ENCODE measurements at places on chromosomes 16 and 17.

GRCh38 chr16:8402981-8403843 is 187.1 kb downstream of the TMEM114 start:
- DNase-seq = no peak

GRCh38 chr16:10834130-10834529 is 15.5 kb upstream of the TVP23A start:
- no peak for DNase-seq

GRCh38 chr17:67469208-67469980 is 92.3 kb downstream of the PITPNC1 start:
- peak; percentile 45 for DNase-seq

GRCh38 chr16:181565-182021 is 1.3 kb downstream of the HBQ1 start:
- no peak for DNase-seq

GRCh38 chr16:19437280-19437679 is 19.6 kb downstream of the TMC5 start:
- DNase-seq = no peak

- no peak for DNase-seq
Measured at GRCh38 chr16:52499060-52499440, 47.9 kb downstream of the TOX3 start.

DNA sequence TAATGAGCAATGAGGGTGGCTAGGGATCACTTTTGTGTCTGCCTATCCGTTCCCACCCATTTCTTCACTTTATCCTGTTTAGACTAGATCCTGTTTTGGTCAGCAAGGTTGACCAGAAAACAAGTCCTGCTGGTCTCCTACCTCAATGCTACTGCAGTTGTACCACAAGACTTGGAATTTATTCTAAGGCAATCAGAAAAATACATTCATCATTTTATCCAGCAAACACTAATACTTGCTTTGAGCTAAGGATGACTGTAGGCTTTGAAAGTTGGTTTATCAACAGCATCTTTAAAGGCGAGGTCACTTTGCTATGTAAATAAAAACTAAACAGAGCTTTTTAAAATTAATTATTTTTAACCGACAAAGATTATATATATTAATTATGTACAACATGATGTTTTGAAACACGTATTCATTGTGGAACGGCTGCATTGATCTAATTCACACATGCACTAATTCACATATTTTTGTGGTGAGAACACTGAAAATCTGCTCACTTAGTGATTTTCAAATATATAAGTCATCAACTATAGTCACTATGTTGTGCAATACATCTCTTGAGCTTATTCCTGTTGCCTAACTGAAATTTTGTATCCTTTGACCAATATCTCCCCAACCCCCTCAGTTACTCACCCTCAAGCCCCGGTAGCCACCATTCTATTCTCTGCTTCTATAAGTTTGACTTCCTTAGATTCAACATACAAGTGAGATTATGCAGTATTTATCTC is 125.9 kb upstream of the HS3ST3A1 start:
- no peak for DNase-seq

GRCh38 chr16:29154676-29155121 is 169.8 kb downstream of the LAT start:
- no peak for DNase-seq

DNA sequence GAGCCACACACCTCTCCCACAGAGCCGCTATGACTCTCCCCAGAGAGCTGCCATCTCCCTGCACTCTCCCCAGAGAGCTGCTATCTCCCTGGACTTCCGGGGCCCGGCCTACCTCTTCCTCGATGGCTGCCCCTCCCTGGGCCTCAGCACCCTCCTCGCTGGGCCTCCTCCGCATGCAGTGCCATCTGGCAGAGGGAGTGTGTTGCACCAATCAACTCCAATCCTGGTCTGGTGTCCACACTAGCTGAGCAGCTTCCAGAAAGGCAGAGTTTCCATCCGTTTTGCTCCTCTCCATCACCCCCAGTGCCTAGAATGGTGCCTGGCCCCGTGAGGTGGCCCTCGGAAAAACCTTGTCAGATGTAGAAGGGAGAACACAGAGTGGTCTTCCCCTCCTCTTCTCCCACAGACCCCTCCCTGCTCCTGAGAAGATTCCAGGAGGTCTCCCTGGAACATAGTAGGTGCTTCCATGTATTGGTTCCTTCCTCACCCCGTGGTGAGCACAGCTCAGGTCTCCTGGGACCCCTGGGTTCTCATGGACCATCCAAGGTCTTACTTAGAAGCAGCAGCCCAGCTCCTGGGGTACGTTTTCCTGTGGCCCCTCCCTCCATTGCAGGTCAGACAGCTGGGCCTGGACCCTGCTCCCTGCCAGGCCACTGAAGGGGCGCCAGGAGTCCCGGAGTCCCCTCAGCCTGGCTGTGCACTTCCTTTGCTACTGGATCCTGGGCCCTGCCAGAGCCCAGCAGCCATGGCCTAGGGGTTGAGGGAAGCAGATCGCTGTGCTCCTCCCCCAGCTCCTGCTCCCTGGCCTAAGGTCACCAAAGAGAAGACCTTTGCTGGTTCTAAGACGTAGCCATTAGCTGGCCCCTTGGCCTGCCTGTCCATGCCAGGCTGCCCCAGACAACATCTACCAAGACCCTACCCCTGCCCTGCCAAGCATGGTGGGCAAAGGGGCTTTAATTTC is 233.8 kb upstream of the GSE1 start:
- no peak for DNase-seq

DNA sequence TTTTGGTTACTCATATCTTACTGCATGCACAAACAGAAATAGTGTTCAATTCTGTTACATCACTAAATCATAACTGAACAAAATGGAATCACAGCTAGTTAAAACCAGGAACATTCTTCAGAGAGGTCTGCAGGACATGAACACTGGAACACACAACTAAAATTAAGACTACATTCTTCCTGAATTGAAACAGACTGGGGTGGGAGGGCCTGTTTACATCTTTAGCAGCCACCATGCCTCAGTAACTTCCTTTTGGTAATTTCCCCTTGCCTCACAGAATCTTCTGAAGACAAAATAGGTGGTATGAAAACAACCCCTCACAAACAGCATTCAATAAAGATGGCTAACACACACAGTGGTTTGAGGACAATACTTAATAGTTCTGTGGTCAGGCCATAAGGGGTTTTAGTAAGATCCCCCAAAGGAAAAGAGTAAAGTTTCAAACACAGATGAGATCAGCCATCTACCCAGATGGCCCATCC is 6.5 kb downstream of the MARF1 start:
- no peak for DNase-seq

DNA sequence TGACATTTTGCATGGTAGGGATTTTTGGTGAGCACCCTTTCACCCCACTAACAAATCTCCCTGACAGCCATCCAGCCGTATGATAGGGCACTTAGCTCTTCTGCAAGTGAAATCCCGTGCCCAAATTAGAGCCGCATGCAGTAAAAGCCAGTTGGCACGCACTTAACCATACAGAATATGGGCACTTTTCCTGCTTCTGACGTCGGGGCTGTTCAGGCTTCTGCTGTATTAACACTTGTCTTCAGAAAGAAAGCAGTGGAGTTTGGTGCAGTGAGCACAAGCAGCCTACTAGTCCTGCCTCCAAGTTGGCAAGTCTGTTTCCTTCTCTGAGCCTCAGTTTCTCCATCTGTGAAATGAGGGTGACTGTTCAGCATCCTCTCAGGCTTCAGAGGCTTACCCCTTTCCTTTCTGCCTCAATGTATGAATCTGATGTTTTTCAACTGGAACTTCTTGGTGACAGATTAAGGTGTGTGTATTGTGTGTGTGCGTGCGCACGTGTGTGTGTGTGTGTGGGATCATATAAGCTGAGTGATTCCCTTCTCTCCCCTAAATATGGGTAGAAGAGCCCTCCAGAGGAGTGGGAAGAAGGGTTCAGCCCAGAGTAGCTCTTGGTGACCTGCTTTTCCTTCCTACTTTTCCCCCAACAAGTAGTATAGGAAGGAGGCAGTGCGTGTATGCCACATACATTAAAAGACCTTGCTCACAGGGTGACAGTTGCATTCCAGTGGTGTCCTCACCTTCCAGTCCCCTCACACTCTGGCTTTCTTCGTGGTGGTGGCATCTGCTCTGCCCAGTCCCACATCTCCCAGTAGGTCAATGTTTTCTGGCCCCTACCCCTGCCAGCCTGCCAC is 19.0 kb downstream of the IGF2BP1 start:
- DNase-seq = no peak

DNA sequence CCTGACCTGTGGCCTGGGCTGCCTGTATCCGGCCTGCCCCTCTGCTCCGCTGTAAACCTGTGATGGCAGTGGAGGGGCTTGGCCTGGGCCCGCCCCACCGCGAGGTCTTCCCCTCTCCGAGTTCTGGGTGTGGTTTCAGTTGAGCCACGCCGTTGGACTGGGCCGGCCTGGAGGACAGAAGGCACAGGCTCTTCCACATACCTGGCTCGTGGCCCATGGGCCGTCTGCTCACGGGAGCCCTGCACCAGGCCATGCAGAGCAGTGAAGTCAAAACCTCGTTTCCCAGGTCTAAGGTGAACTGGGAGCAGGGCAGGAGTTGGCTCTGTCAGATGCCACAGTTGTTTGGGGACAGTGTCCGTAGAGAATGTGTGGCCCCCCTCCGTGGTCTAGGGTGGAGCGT is 5.6 kb upstream of the RNPS1 start:
- no peak for DNase-seq

DNA sequence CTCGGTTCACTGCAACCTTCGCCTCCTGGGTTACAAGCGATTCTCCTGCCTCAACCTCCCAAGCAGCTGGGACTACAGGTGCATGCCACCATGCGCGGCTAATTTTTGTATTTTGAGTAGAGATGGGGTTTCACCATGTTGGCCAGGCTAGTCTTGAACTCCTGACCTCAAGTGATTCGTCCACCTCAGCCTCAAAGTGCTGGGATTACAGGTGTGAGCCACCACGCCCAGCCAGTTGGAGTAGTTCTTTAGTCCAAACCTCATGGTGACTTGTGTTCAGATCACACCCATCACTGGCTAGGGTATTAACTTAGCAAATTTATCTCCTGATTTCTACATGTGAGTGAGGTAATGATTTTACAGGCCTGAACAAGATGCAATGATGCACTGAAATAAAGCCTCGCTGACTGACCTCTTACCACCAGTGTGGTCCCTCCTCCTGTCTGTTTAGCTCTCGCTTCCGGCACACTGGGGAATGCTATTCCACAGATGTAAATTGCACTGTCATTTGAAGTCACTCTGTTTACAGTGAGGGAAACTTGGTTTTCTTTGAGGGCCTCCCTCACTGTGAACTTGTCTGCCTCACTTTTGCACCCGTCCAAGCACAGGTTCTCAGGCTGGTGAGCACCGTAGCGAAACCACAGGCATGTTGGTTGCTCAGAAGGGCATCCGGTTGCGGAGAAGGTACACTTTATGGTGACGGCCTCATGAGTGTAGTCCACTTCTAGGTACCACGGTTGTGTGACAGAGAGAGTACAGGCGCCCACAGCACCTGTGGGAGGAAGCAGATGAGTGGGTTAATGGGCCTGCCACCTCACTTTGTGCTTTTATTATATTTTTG is 5.5 kb downstream of the IGSF6 start:
- DNase-seq = peak; percentile 74

DNA sequence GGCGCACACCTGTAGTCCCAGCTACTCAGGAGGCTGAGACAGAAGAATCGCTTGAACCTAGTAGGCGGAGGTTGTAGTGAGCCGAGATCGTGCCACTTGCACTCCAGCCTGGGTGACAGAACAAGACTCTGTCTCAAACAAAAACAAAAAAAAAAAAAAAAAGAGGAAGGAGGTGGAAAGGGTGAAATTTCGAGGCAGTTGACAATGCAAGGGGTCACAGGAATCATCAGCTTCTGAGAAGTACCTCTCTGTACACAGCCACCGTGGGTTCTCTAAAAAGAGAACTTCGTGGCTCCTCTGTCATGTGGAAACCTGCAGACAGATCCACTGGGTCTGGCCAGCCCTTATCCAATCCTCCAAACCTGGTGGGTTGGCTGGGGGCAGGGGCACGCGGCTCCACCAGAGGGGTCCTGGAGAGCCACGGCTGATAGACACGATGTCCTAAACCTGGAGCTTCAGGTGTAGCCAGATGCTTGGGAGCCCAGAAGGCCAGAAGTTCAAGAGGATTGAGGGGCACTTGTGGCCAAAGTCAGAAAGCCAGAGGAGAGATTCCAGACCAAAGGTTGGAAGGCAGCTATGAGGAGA is 540 bp upstream of the CD300LF start:
- no peak for DNase-seq

- DNase-seq = no peak
Measured at GRCh38 chr17:72518159-72518732, 397.4 kb downstream of the SOX9 start.

DNA sequence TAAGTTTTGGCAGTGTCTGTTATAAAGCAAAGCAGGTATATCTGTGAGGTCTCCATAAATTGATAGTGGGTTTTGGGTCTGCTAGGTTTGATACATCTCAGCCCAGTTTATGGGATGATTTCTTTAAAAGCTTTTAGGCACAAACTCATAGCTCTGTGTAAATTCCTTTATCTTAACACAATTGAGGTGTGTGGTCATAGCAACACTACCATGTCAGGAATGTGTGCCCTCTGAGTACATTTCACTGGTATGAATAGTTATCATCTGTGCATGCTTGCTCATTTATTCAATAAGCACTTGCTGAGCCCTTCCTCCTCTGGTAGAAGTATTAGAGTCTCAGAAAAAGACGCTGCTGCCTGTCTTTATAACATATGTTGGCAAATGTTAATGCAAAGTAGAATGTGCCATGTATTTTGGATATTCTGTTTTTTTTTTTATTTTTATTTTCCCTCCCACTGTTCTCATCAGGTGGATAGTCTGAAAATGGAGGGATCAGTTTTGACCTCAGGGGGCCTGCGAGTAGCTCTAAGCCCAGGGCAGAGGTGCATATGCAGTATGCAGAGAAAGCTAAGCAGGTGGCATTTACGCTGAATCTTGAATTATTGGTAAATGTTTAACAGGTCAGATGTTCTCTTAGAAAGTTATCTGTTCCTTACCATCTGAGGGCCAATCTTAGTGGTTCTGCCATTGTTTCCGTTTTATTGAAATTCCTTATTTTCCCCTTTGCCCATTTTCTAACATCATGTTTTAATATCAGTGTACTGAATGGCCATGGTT is 90.7 kb downstream of the WNT3 start:
- no peak for DNase-seq

GRCh38 chr17:39063681-39064069 is 87.8 kb downstream of the PLXDC1 start:
- DNase-seq = no peak

- DNase-seq = no peak
Measured at GRCh38 chr16:84486551-84487235, 17.8 kb downstream of the MEAK7 start.

DNA sequence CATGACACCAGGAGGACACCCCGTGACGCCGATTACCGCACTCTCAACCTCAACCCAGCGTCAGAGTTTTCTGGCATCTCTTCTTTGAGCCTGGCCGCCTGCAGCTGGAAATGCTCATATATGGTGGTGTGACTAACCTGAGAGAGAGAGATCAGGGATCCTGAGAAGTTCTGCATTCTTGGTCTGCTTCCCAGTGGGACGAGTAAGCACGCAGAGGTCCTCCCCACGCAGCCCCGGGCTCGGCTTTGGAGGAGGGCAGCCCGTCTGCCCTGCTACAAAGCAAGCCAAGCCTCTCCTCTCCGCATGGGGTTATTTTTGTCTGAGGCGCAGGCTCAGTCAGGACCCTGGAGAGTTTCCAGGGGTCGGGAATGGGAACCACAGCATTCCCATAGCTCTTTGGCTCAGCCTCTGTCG is 16.5 kb downstream of the CRISPLD2 start:
- no peak for DNase-seq

Measured in stimulated activated naive CD8-positive, alpha-beta T cell treated with anti-CD3 and anti-CD28 coated beads, Interleukin-15, Interleukin-2, amounts not matched to agents 100 U/mL and 50 U/mL, for 24 hours (primary cell).